Testis (tissue), 5 donors: ENCODE measurements at places on chromosomes 6 and 20. TPM values are rescaled to one million over a fixed set of nuclear protein-coding genes. Genes with fewer than 3 reads are reported as not detected.
A peak's percentile ranks its signal among the peaks of the same experiment; 100 is the strongest.

Gene SEMG1
- not detected for total RNA-seq

Gene DBNDD2
- total RNA-seq, result 10.0 TPM

Gene KCNK16
- total RNA-seq, result not detected

Gene CCN2
- total RNA-seq, result 39.1 TPM

Gene KHDC1L
- 3.5 TPM for total RNA-seq

GRCh38 chr6:137399881-137400443 is 94.2 kb downstream of the OLIG3 start:
- DNase-seq, result no peak
- no peaks in the 10 kb centered on the region for H3K4me1 ChIP-seq
- no peak overlapping the region for H3K4me3 ChIP-seq
- no peaks in the 10 kb centered on the region for H3K27me3 ChIP-seq
- no peak overlapping the region for H3K27ac ChIP-seq

- H3K4me3 ChIP-seq, result no peak overlapping the region
- no peaks in the 10 kb centered on the region for H3K27me3 ChIP-seq
- no peak overlapping the region for H3K27ac ChIP-seq
- H3K36me3 ChIP-seq, result no peaks in the 10 kb centered on the region
- DNase-seq, result peak; percentile 33
Observed at GRCh38 chr6:150547502-150548222, 52.0 kb upstream of the PLEKHG1 start.

- no peak overlapping the region for H3K27ac ChIP-seq
- H3K4me3 ChIP-seq, result no peak overlapping the region
- H3K36me3 ChIP-seq, result no peaks in the 10 kb centered on the region
- no peak for DNase-seq
- no peaks in the 10 kb centered on the region for H3K27me3 ChIP-seq
Observed at GRCh38 chr6:72524011-72524645, 97.7 kb upstream of the KCNQ5 start.

GRCh38 chr20:63124782-63125580 is 91.0 kb downstream of the YTHDF1 start:
- DNase-seq, result no peak
- no peak overlapping the region for H3K4me3 ChIP-seq
- no peaks in the 10 kb centered on the region for H3K4me1 ChIP-seq

- no peak overlapping the region for H3K27ac ChIP-seq
- H3K4me3 ChIP-seq, result no peak overlapping the region
- H3K27me3 ChIP-seq, result no peaks in the 10 kb centered on the region
- no peaks in the 10 kb centered on the region for H3K36me3 ChIP-seq
- peaks cover 15% of the 10 kb centered on the region for H3K4me1 ChIP-seq
Observed at GRCh38 chr20:34017610-34018009, 23.9 kb downstream of the RALY start.

DNA sequence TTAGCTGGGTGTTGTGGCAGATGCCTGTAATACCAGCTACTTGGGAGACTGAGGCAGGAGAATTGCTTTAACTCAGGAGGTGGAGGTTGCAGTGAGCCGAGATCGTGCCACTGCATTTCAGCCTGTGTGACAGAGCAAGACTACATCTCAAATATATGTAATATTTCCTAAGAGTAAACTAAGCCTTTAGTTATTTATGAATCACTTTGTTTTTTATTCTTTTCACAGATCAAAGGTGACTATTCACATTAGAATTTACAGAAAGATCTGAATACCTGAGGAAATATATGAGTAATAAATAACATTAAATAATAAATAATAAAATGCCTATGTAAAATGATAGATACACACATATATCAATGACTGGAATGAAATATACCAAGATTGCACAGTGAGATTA is 630.8 kb upstream of the IMPG1 start:
- no peaks in the 10 kb centered on the region for H3K36me3 ChIP-seq
- H3K4me1 ChIP-seq, result no peaks in the 10 kb centered on the region

- no peak for DNase-seq
- H3K27me3 ChIP-seq, result no peaks in the 10 kb centered on the region
- H3K36me3 ChIP-seq, result no peaks in the 10 kb centered on the region
- peak overlapping the region; percentile 48 for H3K27ac ChIP-seq
- peaks cover 4% of the 10 kb centered on the region for H3K4me1 ChIP-seq
- no peak overlapping the region for H3K4me3 ChIP-seq
Observed at GRCh38 chr6:38612143-38612965, 27.4 kb downstream of the BTBD9 start.

DNA sequence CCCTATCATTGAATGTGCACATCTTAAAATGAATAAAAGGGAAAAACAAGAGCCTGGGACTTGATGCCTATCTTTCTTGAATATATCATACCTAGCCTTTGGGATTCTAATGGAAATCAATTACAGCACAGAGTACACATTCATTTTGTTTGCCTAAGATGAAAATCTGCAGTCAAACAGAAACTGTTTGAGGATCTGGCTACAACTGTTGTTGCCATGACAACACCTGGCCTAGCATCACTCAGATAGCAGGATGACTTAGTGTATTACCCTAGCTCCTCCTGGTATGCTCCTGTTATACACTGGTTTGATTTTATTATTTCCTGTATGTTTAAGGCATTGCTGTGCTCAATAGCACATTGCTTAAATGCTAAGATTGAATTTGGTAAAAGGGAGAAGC is 71.5 kb upstream of the LAMP5 start:
- H3K27me3 ChIP-seq, result no peaks in the 10 kb centered on the region
- H3K4me3 ChIP-seq, result no peak overlapping the region
- H3K4me1 ChIP-seq, result no peaks in the 10 kb centered on the region
- H3K27ac ChIP-seq, result no peak overlapping the region
- no peak for DNase-seq
